ENCODE measurements at places on chromosomes 12 and 14. TPM values are rescaled to one million over a fixed set of nuclear protein-coding genes. Genes with fewer than 3 reads are reported as not detected.

Gene SLC15A4
- total RNA-seq = 51.6 TPM

Gene PTHLH
- 4.4 TPM for total RNA-seq

Gene PRKD1
- total RNA-seq = 3.6 TPM

Gene SUOX
- 15.8 TPM for total RNA-seq

Gene E2F7
- 22.1 TPM for total RNA-seq

Gene FAM186B
- total RNA-seq = 0.06 TPM

Gene CAND1
- 134 TPM for total RNA-seq

Gene SIX1
- total RNA-seq = 3.7 TPM

DNA sequence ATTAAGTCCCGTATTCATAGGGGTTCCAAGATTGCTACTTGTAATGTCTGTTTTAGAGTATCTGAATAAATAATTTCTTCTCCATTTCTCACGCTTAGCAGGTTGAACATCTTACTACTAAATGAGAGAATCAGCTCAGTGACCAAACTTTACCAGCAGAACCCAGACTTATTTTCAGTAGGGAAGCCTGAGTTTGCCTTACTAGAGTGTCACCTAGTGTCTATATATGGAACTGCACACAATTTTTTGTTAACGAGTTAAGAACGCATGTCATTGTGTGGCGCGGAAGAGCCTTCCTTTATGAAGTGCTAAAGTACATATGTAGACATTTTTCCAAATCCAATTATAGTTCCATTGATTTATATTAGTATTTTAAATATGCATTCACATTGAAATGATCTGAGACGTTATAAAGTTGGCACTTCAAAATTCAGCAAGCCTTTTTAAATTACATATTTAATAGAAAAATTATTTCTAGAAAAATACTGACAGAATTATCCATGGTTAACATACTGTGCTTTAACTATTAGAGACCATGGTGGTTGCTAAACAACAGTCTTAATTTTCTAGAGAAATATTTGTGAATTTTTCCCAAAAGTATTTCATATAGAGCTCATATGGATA lies 88.3 kb downstream of the RPS29 start:
- DNase-seq = peak; percentile 33

- no peak for DNase-seq
Observed at GRCh38 chr12:53324113-53324778, 2.8 kb upstream of the AAAS start.

- no peak for DNase-seq
Observed at GRCh38 chr12:68641138-68641537, 30.4 kb downstream of the RAP1B start.

DNA sequence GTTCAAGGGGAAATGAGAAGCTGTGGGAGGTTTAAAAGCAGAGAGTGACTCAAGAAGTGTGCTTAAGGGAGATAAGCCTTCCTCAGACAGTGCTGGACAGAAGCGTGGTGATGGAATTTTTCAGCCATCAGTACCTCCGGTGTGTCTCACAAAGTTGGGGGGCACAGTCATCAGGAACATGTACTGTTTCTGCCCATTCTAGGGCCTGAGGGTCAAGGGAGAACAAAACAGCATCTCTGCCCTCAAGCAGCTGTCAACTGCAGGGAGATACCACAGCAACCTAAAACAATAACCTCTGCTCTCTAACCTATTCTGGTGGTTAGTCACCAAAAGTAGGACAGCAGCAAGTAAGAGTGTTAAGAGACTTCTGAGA lies 2.0 kb upstream of the STON2 start:
- DNase-seq = no peak

DNA sequence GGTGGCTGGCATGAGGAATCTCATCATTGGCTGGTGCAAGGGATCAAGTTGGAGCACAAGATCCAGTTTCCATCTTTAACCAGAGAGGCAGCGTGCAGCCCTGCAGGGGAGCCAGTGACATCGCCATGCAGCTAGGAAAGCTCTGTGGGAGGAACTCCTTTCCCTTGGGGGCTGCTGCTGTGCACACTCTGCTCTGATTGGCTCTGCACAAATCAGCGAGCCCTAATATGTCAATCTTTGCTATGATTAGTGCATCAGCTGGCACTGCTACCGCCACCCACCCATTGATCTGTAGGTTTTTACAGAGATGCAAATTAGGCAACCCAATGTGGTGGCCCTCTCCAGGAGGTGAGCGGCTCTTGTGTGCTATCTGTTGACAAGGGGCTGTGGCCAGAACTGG lies 262.6 kb downstream of the PCNX1 start:
- DNase-seq = no peak

DNA sequence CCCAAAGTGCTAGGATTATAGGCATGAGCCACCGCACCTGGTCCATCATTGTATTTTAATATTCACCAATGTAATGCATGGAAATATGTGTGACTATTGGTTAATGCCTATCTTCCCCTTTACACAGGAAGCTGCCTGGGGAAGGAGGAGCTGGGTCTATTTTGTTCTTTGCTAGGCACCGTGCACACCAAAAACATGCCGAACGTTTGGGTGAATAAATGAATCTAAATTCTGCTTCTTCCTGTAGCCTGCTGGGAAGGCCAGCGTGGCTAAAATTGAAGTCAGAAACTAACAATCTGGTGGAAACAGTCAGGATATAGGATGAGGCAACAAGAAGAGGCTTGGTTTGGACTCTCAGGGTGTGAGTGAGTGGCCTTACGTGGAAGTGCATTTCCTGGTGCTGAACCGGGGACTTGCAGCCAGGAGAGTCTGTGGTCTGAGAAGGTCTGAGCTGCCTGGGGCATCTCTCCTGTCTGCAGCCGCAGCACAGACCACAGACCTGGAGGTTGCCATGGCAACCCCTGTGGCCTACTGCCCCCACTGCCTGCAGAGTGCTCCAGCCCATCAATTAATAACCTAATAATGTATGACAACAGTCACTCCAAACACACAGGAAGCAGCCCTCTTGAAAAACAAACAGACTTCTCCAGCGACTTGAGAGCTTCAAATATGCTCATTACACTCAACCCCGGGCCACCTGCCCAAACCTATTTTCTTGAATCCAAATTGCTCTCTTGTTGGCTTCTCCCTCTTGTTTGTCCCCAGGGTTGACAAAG lies 5.5 kb upstream of the GPR68 start:
- no peak for DNase-seq

DNA sequence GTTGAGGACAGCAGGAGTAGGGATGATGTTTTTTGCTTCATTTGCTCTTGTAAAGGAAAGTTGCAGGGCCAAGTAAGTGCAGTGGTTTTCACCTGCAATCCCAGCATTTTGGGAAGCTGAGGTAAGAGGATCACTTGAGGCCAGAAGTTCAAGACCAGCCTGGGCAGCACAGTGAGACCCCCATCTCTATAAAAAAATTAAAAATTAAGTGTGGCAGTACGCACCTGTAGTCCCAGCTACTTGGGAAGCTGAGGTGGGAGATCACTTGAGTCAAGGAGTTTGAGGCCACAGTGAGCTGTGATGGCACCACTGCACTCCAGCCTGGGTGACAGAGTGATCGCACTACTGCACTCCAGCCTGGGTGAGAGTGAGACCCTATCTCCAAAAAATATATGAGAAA lies 10.8 kb downstream of the DPF3 start:
- no peak for DNase-seq

- DNase-seq = no peak
Observed at GRCh38 chr14:105217774-105218173, 30.6 kb upstream of the BTBD6 start.
